ENCODE measurements at places on chromosomes 11 and 22.
A peak's percentile ranks its signal among the peaks of the same experiment; 100 is the strongest.

DNA sequence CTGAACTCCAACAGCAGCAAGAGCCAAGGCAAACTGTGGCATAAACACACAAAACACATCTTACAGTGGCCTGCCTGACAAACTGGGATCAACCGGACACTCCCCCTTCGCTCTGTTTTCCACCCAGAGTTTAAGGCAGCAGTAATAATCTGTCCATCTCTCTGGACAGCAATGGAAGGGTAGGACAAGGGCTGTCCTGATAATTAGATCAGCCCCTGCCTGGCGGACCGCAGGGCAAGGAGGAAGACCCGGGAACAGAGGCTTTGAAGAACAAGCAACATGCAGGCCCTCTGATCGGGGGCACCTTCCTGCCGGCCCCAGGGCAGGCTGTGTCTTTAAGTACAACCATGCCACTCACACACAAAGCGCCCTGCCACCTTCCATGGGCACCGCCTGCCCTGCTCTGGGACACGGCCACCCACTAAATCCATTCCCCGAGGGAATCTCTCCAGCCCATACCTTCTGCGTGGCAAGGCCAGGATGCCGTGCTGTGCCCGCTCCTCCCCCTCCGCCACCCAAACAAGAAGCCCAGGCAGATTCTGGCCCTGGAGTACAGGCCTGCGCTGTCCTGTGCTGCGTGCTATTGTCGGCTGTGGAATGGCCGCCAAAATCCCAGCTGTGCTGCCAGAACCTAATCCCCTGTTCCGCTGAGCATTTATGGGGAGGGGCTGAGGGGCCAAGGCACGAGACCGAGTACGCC is 38.8 kb downstream of the NUMA1 start:
- DNase-seq: peak; percentile 40

DNA sequence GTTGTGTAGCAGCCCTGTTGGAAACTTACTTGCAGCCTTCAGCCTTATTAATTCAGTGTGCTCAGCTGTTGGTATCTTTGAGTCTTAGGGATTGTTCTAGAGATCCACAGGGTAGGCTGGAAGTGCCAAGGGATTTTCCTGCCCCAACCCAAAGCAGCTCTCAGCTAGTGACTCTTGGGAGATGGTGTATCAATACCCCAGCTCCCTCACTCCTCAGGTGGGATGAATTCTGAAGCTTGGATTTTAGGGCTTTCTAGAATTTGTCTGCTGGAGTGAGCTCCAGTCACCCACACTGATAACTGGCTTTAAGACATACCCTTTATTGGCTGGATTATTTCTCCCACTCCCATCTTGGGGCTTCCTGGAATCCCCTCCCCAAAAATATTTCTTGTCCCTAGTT is 493.0 kb downstream of the MN1 start:
- DNase-seq: no peak

GRCh38 chr22:23157560-23158515 is 12.6 kb downstream of the RAB36 start:
- no peak for DNase-seq

- DNase-seq: no peak
These were observed 6.6 kb downstream of the RASSF10 start for GRCh38 chr11:13015753-13016152.

DNA sequence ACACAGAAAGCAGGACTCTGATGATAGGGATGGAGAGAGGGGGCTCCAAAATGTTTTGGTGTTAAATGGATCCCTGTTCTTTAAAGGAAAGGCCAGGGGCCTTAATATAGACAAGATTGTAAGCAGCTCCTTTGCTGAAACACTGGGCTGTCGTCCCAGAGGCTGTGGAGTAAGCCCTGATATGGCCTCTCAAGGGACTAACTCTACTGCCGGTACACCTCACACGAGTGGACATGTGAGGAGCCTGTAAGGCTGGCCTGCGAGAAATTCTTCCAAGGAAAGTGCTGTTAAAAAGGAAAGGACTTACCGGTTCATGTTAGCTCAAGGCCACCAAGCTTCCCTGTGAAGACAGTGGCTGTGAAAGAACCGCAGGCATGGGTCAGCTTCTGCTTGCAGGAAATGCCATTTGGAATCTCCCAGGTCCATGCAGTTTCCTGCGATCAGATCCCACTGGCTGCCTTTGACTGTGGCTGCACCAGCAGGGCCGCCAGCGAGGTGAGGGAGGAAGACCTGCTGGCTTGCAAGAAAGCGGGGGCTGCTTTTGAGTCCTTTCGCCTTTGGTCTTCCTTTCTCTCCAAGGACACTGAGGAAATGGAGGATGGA is 106.6 kb downstream of the PRR5L start:
- no peak for DNase-seq

GRCh38 chr11:68092411-68092810 is 28.8 kb downstream of the CHKA start:
- no peak for DNase-seq

- no peak for DNase-seq
These were observed 136.4 kb downstream of the NECTIN1 start for GRCh38 chr11:119592642-119593041.

DNA sequence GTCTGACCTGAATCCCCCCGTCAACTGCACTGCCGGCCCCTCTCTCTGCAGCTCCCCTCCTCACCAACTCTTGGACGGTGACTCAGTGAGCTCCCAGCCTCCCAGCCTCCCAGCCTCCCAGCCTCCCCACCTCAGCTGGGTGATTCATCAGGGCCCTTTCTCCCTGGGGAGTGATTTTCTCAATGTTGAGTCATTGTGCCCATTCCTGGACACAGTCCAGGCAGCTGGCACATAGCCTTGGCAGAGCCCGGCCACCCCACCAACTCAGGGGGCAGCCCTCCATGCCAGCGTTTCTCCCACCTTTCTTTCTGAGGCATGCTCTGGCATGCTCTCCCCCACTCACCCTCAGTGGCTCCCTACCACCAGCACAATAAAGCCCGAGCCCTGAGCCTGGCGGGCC is 30.7 kb downstream of the PDE2A start:
- DNase-seq: no peak

- DNase-seq: no peak
These were observed 1338.4 kb downstream of the TBC1D22A start for GRCh38 chr22:48100685-48101417.

DNA sequence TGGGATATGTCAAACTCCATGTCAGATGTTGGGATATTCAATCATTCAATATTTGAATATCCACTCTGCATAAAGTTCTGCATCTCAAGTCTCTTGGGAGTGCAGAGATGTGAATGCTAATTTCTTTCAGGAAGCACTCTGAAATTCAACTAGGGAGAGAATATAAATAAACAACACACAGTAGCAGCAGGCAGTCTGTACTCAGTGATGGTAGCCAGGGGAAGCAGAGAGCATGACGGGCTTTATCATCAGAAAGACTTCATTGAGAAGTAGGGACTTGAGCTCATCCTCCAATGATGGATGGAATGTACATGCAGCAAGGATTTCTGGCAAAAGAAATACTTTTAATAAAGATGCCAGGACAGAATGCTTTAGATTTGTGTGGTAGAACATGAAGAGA is 9.8 kb upstream of the TEAD1 start:
- DNase-seq: no peak

DNA sequence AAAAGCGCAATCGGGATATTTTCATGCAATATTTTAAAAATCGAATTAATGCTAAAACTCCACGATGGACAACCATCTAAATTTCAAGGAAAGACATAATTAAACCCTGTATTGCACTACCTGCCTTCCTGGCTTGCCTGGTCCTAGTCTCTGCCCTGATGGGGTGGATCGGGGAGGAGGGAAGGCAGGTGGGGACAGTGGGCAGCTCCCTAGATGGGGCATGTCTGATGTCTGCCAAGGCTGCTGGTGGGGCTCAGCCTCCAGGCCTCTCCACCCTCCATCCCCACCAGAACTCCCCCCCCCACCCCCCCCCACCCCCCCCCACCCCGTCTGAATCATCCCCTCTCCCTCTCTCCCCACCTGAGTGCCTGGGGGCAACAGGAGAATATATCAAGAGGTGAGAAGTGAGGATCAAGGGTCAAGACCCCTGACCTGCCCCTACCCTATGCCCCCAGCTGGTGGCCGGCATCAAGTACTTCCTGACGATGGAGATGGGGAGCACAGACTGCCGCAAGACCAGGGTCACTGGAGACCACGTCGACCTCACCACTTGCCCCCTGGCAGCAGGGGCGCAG is 650 bp downstream of the CST6 start:
- no peak for DNase-seq

DNA sequence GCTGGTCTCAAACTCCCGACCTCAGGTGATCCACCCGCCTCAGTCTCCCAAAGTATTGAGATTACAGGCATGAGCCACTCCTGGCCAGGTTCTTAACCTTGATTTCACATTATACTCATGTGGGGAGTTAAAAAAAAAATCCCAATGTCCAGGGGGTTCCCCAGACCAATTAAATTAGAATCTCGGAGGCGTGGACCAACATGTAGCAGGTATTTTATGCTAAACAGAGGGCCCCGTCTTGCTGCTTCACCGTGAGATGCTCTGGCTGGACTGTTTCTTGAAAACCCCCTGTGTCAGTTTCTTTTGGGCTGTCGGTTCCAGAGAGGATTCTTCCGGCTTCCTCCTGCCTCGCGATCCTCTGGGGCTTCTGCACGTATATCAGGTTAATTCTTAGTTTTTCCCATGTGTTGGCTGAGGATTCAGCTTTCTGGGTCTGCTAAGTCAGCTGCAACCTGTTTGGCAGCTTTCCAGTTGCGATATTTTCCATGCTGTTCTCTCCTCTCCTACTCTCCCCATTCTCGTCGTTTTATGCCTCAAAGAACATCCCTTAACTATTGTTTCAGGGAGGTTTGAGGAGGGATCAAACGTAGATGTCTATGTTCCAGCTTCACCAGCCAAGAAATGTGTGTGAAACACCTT is 50.6 kb upstream of the ACCSL start:
- DNase-seq: no peak

- DNase-seq: no peak
These were observed 16.6 kb downstream of the OR10D3 start for GRCh38 chr11:124199702-124200101.

- no peak for DNase-seq
These were observed 13.3 kb upstream of the MICALL1 start for GRCh38 chr22:37892566-37893335.

GRCh38 chr11:93608364-93608763 is 53.1 kb upstream of the CEP295 start:
- no peak for DNase-seq

GRCh38 chr11:134380785-134381184 is 31.3 kb downstream of the B3GAT1 start:
- no peak for DNase-seq

- no peak for DNase-seq
These were observed 47.4 kb downstream of the PRDM10 start for GRCh38 chr11:129955282-129955681.

DNA sequence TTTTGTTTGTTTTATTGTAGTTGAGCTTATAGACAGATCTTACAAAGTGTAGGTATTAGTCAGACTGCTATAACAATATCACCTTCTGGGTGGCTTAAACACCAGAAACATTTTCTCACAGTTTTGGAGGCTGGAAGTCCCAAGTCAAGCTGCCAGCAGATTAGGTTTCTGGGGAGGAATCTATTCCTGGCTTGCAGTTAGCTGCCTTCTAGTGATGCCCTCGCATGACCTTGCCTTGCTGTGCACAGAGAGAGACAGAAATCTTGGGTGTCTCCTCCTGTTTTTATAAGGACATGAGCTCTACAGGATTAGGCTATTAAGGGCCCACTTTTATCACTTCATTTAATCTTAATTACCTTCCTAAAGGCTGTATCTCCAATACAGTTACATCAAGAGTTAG is 1635.2 kb downstream of the FAM181B start:
- DNase-seq: no peak

DNA sequence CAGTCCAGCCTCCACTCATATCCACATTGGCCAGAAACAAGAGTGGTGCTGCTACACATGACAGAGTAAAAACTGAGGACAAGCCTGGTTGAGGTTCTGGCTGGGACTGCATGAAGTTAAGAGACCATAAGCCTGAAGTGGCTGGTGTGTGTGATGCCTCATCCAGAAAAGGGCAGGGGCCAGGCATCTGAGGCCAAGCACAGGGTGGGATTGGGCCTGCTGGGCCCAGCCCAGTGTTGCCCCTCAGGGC is 25.3 kb downstream of the ARVCF start:
- DNase-seq: no peak

DNA sequence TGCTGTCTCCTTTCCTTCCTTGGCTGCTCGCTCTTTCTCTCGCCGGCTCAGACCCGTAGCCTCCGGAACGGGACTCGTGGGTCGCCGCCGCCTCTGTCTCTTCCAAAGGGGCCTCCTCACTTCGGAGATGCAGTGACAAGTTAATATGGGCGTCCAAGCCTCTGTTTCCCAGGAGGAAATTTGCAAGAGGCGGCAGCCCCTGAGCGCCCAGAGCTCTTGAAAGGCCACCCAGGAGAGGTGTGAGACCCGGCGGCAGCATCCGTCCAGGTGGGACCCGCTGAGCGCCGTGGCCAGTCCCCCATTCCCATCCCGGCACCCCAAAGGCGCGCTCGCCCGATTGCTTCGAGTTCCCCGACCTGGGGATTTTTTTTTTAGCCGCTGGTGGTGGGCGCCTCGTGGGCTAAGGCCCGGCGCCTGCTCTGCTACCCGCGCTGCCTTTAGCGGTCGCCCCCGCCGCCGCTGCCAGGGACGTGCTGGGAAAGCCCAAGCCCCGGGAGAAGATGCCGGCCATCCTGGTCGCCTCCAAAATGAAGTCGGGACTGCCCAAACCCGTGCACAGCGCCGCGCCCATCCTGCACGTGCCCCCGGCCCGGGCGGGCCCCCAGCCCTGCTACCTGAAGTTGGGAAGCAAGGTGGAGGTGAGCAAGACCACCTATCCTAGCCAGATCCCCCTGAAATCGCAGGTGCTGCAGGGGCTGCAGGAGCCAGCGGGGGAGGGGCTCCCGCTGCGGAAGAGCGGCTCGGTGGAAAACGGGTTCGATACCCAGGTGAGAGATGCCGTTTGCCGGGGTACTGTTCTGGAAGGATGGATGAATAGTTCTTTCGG is 772 bp downstream of the NAV2 start:
- no peak for DNase-seq

GRCh38 chr11:2892215-2892966 is 6.8 kb upstream of the CDKN1C start:
- DNase-seq: peak; percentile 48

Measured in CD4-positive, alpha-beta T cell treated with Interleukin-2 at 100 ng/mL for 4 hours (primary cell).